Stimulated activated CD4-positive, alpha-beta T cell treated with anti-CD3 and anti-CD28 coated beads, Interleukin-1b, Interleukin-23, amount 100 ng/mL, for 1 hour (primary cell): ENCODE measurements at places on chromosomes 4 and X.
A peak's percentile ranks its signal among the peaks of the same experiment; 100 is the strongest.

DNA sequence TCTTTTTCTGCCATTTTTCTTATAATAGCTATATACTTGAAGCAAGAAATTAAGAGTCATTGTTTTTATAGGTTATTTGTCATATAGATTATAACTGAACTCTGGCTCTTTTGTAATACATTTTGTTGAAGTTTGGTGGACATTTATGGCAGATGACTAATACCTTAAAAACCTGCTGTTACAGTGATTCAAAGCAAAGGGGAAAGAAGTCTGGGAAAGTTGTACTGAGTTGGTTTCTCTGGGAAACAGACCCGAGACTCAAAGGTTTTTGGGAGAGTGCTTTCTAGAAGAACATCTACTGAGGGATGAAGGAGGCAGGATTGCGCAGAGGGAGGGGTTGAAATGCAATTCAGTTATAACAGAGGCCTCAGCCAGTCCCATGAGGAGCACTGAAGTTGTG lies 35.9 kb downstream of the NAP1L5 start:
- no peak for DNase-seq

GRCh38 chrX:80174925-80175574 lies 160.5 kb downstream of the TBX22 start:
- no peak for DNase-seq

- no peak for DNase-seq
Observed at GRCh38 chr4:119725688-119726330, 97.2 kb upstream of the PDE5A start.

- DNase-seq = no peak
Observed at GRCh38 chr4:139606579-139607501, 50.8 kb upstream of the SETD7 start.

DNA sequence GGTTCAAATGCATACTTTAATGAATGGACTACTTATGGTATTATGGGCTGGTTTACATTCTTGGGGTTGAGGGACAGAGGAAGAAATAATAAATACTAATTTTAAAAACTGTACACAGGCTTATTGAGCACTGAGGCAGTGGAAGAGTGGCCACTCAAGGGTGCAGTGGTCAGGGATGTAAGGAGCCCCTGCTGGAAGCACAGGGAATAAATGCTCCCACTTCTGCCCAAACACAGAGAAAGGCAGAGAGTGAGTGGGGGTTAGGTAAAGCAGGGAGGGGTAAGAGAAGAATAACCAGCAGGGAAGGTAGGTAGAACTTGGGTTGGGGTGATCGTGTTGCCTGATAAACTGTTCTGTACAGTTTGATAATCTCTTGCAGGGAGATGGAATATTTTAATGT lies 60.0 kb downstream of the GAB1 start:
- no peak for DNase-seq

GRCh38 chr4:53640576-53641453 lies 49.5 kb upstream of the LNX1 start:
- no peak for DNase-seq

DNA sequence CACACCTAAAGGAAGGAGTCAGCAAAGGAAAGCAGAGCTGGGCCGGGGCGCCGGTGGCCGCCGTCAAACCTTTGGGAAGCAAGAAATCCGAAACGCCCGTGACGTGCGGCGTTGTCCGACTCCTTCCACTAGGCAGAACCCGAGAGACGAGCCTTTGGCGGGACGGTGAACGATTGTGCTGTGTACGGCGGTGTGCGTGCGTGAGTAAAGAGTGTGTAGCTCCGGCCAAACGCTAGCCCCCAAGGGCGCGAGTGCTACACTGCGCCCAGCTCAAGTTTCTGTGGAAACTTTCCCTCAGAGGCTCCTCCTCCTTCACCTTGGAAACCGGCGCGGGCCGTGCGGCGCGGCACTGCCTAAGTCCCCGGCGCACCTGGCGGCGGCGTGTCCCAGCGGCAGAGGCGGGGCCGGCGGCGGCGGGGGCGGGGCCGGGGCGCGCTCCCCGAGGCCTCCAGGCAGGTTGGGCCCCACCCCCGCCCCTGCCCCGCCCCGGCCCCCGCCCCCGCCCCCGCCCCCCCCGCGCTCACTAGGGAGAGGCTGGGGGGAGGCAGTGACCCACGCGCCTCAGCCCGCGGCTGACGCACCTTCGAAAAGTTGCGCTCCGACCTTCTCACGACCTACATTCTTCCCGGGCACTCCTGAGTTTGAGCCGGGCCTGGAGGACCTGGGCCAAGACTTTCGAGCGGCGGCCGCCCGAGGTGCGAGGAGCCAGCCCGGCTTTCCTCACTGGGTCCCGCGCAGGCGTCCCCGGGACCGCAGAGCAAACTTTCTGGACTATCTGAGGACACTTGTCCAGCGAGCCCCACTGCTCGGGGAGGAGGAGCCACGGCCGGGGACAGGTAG lies at the start of gene FHIP1A:
FHIP1A (plus strand) TSS at position 547 of the 840 bp plus-strand sequence. CDS start 157,084 bp downstream, outside the sequence.
- peak; percentile 68 for DNase-seq

GRCh38 chr4:26356081-26356501 lies 35.3 kb downstream of the RBPJ start:
- no peak for DNase-seq

GRCh38 chr4:155208258-155209054 lies at the start of gene NPY2R:
NPY2R (plus strand) TSS chr4:155208636; CDS start chr4:155213940, 5,304 bp downstream.
- no peak for DNase-seq

DNA sequence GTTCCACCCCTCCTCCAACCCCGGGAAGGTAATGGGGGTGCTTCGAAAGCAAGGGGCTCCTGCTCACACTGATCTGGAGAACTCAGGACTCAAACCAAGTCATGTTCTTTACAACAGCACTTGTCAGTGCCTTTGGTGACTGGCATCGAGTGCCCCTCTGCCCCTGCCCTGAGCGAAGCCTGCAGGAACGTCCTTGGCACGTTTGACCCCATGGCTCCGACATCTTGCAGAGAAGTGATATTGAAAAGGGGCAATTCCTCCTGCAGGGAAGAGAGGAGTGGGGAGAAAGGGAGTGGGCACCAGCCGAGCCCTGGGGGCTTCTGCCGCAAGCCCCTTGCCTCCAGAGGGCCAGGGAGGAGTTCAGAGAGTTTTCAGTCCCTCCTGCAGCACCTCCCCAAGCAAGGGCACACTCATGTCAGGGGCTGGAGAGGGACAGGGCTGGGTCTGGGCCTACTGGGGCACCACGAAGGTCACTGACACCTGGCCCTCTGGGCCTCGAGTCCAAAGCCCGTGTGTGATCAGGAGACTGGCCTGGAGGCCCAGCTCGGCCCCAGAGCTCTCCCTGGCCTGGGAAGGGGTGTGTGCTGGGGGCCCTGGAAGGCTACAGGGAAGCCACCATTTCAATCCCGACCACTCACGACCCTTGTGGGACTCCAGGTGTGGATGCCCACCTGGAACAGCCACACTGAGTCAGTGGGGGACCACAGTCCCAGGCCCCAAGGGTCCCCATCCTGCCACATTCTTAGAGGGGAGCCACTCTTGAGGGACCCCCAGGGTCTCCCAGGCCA lies 94.9 kb upstream of the NKX1-1 start:
- DNase-seq = no peak

DNA sequence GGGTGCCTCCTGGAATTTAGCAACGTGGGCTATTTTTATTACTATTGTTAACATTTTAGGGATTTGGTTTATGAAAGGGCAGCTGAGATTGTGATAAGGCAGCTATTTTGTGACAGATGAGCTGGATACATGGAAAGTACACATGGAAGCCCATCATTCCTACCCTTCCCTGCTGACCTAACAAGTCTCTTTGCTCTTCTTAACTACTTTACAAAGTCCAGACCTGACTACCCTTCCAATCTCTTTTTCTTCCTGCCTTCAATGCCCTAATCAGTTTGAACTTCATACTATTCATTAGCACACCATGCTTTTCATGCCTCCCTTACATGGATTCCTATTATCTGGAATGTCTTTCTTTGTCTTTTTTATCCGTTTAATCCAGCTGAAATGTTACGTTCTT lies 9.4 kb upstream of the AFP start:
- no peak for DNase-seq

DNA sequence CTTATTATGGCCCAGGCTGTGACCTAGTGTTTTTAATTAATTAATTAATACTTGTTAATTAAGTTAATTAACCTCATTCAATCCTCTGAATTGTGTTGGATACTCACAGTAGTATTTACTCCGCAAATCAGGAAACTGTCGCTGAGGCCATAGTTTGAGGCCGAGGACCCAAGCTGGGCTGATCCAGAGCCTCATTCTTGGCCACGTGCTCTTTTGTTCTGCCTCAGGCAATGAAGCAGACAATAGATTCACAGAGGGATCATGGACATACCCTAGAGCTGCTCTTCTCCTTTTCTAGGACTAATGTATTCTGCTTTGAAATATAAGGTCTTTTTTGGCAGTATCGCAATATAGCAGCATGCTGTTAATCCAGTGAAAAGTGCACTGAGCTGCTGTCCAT lies 24.0 kb upstream of the SNCA start:
- no peak for DNase-seq

DNA sequence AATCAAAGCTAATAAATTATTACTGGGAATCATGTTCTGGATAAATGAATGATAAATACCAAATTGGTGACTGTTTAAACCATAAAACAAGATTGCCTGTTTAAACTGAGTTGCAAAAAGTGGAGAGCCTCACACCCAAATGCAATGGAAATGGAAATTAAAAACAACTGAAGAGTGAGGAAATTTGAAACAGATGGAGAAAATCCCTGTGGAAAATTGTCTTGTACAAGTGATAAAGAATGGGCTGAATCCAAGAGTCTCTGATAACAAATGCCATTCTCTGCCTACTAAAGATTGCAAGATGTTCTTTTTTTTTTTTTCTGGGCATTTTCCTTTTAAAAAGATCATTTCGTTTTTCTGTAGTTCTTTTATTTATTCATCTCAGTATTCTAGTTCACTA lies 426.3 kb downstream of the NLGN4X start:
- DNase-seq = no peak

GRCh38 chr4:55637272-55637820 lies 1.2 kb upstream of the NMU start:
- no peak for DNase-seq

GRCh38 chr4:134078230-134078914 lies 123.2 kb downstream of the PABPC4L start:
- DNase-seq = no peak

- DNase-seq = no peak
Observed at GRCh38 chr4:92953462-92953861, 649.7 kb downstream of the GRID2 start.

DNA sequence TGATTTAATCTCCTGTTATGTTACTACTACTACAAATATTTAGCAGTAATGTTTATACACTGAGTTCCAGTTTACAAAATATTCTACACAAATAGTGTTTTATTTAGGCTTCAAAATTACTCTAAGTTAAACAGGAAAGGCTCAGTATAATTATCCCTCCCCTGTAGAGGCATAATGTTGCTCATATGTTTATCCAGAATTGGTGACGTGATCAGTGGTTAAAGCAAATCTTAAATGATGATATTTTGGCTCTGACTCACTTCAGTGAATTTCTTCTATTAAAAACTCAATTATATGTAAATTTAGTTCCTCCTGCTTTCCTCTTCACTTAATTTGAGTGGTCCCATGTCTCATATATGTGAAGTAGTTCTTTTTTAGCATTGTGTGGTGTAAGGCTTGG lies 438.5 kb downstream of the ADGRL3 start:
- no peak for DNase-seq

DNA sequence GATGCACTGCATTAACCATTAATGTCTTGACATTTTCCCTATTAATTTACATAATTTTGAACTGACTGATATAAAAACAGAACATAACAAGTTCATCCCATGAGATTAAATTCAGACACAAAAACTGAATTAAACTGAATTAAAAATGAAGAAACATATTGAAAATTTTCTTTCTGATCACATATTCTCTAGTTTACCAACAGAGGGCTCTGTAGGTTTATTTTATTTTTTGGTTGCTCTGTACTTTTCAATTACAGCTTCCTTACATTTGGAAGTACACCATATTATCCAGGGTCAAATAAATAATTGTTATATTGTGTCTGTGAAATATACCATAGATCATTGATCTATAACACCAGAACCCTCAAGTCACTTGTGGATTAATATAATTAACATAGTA lies 27.3 kb upstream of the CT83 start:
- no peak for DNase-seq

- DNase-seq = no peak
Observed at GRCh38 chr4:86834901-86835300, 14.3 kb downstream of the SLC10A6 start.

DNA sequence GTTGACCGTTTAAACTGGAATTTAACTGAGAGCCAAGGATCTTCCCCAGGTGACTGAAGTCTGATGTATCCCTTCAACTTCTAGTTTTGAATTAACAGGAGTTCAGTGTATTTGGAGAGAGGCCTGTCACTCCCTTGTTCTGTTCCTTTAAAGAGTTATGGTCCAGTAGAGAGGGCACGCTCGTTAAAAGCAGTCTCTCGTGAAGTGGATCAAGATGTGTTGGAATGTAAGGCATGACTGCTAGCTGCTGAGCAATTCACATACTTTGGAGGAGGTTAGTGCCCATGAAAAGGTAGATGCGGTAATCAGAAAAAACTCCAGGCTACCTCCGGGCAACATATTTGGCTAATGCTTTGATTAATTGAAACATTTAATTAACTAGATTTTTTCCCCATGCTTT lies 65.7 kb downstream of the SHROOM2 start:
- DNase-seq = no peak

- DNase-seq = no peak
Observed at GRCh38 chrX:9114245-9114644, 80.3 kb upstream of the FAM9B start.

DNA sequence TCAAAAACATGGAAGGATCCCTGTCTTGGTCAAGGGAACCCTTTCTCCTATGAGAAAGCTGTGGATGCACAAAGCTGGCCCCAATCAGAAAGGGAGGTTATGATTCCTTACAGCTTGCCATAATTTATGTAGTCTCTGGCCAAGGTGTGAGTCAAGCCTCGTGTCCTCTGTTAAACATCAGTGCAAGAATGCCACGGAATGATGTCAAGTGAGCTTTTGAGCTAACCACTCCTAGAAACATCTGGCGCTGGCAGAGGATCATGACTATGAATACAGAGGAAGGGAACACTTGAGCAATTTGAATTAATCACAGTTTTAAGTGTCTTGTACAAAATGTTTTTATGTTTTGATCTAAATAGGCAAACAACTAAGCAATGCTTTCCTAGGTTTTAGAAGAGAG lies 51.5 kb upstream of the RAP2C start:
- no peak for DNase-seq

DNA sequence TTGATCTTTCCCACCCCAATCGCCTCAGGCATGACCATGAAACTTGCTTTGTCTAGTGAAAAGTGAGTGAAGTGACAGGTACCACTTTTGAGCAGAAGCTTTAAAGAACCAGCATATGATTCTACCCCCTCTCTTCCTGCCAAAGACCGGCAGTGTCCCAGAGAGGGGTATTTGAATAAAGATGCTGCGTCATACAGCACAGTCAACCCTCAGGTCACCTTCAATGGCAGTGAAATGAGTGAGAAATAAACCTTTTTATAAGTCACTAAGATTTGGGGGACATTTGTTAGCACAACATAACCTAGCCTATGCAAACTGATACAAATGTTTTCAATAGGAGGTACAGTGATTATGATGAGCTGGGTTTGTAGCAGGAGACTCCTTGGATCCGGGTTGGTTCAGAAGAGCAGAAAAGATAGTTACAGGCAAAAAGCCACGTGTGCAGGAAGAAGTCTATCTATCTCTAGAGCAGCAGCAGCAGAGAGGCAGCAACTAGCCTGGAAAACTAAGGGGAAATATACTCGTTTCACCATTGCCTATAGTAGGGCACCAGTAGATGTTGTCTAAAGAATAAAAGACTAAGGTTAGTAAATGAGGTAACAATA lies 30.3 kb upstream of the SPRY1 start:
- no peak for DNase-seq

GRCh38 chr4:30718641-30719453 lies 1.3 kb upstream of the PCDH7 start:
- no peak for DNase-seq

GRCh38 chr4:155450676-155451075 lies 73.9 kb upstream of the MAP9 start:
- DNase-seq = no peak

GRCh38 chr4:78578674-78579425 lies 27.3 kb downstream of the ANXA3 start:
- DNase-seq = no peak
